ENCODE measurements at places on chromosomes 3 and 15.

GRCh38 chr15:92273723-92274122, 120.0 kb upstream of the ST8SIA2 start:
- DNase-seq, result no peak

- no peak for DNase-seq
Observed at GRCh38 chr3:71056327-71056726, 527.2 kb downstream of the FOXP1 start.

DNA sequence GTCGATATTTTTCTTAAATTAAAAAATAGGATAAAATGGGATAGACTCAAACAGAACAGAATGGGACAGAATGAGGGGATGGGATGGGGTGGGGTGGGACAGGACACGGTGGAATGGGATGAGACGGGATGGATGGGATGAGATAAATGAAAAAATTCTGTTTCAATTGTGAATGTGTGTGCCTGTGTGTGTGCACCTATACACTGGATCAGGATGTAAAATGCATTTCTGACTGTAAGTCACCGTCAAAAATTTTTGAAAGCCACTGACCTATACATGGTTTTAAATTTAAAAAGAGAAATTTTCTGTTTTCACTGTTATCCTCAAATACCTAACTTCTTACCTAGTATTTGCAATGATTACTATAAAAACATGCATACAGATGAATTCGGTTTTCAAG, 108.7 kb upstream of the UBE2E2 start:
- DNase-seq, result no peak

- DNase-seq, result no peak
Observed at GRCh38 chr15:100812802-100813201, 66.8 kb upstream of the ALDH1A3 start.

GRCh38 chr3:152260529-152260928, 8.2 kb upstream of the MBNL1 start:
- no peak for DNase-seq

GRCh38 chr3:68060191-68060590, 405.8 kb upstream of the SUCLG2 start:
- DNase-seq, result no peak

DNA sequence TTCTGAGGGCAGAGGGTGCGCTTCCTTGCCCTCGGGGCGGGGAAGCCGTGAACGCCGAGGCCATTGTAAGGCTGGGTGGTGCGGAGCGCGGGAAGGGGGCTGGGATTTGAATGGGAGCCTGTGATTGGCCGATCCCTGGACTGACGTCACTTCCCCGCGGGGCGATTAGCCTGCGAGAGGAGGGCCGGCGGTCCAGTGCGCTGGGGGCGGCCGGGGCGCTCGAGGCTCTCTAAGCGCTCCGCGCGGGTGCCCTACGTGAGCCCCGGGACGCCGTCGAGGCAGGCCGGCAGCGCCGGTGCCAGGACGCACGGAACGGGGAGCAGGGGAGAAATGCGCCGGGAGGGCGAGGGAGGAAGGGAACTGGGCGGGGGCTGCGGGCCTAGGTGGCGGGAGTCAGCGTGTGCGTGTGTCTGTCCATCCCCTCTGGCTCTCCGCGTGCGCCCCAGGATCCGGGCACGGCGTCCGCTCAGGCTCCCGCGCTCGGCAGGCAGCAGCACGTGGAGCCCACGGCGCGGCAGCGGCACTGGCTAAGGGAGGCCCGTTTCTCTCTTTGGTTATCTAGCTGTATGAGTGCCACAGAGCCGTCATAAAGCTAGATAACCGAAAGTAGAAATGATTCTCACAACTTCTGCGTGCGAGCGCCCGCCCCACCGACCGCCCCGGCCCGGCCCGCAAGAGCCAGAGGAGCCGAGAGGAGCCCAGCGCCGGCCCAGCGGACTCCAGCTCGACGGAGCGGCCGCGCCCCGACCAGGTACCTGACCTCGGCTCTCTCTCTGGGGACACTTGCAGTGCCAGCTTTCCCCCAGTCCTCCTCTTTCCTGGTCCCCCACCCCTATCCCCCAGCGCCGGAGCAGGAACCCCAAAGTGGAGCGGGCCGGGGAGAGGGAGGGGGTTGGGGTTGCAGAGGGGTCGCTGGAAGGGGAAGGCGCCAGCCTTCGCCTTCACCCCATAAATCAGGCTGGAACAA, 33.1 kb upstream of the POLG start:
- no peak for DNase-seq

DNA sequence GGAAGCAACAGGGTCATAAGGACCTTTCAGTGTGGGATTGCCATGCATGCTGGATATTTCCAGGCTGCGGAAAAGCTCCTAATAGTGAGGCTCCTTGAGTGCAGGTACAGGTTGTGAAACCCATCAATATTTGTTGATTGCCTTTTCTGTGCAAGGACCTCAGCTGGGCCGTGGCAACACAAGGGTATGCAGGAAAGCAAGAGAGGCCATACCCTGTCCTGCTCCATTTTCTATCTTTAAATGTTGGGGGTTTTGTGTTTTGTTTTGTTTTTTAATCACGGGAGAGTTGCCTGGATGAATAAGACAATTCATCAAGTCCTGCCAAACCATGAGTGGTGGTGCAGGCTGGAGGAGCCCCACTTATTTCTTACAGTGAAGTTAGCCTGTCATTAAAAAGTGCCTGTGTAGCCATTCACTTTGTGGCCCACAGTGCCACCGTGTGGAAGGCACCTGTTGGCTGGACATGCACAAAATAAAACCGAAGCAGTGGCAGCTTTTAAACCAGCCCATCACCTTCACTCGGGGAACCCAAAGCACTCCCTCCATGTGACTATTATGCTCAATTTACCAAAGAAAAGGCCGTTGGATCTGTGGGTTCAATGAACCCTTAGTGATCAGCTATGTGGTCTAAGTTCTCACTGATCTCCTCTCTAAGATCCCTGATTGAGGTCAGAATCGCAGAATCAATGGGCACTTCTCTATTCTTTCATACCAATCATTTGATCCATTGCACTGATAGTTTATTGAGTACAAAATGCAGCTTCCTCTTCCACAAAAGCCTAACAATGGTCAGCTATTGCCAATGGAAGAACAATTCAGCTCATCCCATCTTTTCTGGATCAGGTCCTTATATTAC, 42.2 kb downstream of the CLDN18 start:
- DNase-seq, result peak; percentile 6

DNA sequence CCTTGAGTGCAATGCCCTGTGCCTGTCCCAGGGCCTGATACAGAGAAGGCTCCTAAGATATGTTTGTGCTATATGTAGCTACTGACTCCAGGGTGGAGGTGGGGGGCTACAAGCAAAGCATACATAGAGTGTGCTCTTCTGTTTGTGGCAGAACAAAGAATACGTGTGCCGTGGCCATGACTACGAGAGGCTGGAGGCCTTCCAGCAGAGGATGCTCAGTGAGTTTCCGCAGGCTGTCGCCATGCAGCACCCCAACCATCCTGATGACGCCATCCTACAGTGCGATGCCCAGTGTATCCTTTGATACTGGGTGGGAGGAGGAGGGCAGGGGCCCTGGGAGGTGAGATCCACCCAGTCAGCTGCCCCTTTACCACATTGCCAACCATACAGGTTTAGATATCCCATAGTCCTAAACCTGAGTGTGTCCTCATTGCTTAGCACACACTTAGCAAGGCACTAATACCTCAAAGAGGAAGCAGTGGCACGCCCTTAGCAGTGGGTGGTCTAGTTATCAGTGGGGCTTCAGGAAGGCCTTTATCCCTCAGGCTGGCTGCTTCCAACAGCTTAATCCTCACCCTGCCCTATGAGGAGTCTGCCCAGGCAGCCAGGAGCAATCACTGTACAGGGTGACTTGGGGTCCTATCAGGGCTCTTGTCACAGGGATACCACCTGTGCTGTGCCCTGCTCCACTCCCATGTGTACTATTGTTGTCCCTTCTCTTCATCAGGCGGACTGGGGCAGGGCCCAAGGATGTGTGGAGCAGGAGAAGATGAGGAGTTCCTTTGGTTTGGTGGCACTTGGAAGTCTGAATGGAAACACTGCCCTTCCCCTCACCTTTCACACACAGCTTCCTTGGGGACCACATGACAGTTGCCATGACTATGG, 30.1 kb upstream of the MANF start:
- DNase-seq, result no peak

GRCh38 chr3:158086361-158086760, 19.9 kb downstream of the SHOX2 start:
- no peak for DNase-seq

DNA sequence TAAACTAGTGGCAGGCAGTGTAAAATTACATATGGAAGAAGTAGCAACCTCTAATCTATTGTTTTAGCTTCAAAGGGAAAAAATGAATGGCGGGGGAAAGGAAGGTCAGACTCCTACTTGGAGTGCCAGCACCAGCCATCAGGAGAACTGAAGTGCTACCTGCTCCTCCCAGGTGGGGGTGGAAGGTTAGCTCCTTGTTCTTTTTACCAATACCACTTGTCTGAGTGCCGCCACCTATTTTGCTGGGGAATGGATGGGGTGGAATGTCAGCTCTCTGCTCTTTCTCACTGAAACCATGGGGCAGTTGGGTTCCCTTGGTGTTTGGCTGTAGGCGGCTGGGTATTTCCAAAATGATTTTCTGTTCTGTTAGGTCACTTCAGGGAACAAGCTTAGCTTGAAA, 428.7 kb upstream of the EPHA3 start:
- DNase-seq, result no peak

- DNase-seq, result no peak
Observed at GRCh38 chr15:31609258-31609681, 282.6 kb downstream of the KLF13 start.

GRCh38 chr15:77836121-77836692, 203.5 kb upstream of the LINGO1 start:
- no peak for DNase-seq

GRCh38 chr15:63133786-63134185, 12.1 kb downstream of the LACTB start:
- no peak for DNase-seq

DNA sequence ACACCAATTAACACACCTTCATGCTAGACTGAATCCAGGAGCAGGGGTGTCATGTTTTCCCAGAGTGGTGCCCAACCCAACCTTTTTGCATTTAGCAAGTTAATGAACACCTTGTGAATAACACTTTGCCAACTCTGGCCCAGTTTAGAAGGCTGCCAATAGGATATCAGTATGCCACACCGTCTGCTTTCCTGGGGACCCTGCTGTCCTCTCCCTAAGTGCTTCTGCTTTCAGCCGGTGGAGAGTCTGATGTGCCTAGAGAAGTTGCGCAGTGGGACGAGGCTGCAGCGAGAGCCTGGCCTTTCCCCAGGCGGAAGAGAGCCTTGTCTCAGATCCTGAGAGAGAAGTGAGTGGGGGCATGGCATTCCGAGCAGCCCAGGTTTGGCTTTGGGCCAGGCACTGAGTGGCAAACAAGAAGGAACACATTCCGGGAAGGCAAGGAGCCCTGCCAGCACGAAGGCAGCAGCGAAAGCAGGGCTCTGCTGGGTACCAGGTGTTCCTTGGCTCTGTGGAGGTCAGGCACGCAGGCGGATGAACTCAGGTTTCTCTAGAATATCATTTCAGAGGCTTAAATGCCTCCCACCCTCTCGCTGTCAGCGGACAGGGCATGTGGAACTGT, 36.9 kb downstream of the SENP8 start:
- DNase-seq, result no peak

- no peak for DNase-seq
Observed at GRCh38 chr3:178047496-178047895, 488.7 kb upstream of the KCNMB2 start.

DNA sequence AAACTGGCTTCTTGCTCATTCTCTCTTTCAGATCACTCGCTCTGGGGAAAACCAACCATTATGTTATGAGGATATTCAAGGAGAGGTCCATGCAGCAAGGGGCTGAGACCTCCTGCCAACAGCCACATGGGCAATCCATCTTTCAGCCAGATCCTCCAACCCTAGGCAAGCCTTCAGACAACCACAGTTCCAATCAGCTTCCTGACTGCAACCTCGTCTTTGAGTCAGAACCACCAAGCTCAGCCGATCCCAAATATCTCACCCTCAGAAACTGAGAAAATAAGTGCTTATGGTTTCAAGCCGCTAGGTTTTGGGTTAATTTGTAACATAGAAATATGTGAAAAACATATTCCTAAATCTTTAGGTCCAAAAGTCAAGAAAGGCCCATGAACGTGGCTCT, 10.3 kb downstream of the LDHAL6B start:
- DNase-seq, result no peak

- no peak for DNase-seq
Observed at GRCh38 chr3:33047842-33048834, 48.8 kb downstream of the GLB1 start.

Data from hematopoietic multipotent progenitor cell treated with erythropoietin and hydrocortisone succinate and interleukin-3 and kit ligand, for 17 days (in vitro differentiated cells).